Epithelial cell of esophagus (primary cell): ENCODE measurements at places on chromosomes 11 and 22.

- DNase-seq: peak; percentile 83
Measured at GRCh38 chr11:130827451-130828377, 88.6 kb downstream of the SNX19 start.

DNA sequence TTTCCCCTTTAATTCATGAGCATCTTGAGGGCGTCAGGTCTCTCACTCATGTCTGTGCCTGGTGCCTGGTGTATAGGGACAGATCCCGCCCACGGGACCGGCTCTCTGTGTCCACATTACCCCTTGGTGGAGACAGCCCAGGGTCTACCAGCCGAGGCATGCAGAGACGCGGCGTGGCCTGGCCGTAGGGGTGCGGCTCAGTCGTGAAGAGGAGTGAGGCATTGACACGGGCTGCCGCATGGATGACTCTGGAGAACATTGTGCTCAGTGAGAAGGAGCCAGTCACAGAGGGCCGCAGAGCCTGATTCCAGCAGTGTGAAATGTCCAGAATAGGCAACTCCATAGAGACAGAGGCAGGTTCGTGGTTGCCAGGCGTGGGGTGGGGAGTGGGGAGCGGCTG, 209.8 kb downstream of the TBC1D22A start:
- DNase-seq: no peak

DNA sequence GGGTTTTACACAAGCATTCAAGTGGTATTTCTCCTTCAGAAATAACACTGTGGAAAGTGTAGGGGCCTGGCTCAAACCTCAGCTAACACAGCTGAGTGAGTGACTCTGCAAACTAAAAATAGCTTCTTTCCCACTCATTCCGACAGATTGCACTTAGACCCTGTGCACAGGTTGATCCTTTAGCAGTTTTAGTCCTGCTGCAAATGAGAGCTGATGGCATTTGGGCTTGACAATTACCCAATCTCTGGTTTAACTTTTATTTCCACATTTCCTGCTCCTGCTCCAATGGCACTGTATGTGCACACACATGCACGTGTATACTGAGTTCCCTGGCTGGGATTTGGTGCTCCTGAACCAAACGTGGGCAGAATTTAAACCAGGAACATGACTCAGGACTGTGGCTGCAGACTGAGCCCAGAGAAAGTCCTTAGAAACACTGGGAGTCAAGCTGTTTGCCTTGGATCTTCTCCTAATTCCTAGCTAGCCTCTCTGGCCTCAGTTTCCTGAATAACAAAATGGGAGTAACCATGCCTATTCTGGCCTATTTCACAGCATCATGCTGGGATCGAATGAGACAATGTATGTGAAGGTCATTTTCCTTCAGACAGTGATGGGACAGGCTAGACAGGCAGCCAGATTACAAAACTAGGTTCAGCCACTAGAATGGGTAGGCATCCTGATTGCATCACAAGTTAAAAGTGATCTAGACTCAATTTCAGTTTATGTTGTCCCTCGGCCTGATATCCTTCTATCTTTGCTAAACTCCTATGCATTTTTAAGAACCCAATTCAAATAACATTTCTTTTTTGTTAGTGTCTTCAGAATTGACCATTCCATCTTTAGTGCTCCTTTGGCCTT, 58.2 kb downstream of the SERGEF start:
- DNase-seq: no peak

GRCh38 chr22:39368461-39368911, 18.7 kb downstream of the SYNGR1 start:
- DNase-seq: no peak

DNA sequence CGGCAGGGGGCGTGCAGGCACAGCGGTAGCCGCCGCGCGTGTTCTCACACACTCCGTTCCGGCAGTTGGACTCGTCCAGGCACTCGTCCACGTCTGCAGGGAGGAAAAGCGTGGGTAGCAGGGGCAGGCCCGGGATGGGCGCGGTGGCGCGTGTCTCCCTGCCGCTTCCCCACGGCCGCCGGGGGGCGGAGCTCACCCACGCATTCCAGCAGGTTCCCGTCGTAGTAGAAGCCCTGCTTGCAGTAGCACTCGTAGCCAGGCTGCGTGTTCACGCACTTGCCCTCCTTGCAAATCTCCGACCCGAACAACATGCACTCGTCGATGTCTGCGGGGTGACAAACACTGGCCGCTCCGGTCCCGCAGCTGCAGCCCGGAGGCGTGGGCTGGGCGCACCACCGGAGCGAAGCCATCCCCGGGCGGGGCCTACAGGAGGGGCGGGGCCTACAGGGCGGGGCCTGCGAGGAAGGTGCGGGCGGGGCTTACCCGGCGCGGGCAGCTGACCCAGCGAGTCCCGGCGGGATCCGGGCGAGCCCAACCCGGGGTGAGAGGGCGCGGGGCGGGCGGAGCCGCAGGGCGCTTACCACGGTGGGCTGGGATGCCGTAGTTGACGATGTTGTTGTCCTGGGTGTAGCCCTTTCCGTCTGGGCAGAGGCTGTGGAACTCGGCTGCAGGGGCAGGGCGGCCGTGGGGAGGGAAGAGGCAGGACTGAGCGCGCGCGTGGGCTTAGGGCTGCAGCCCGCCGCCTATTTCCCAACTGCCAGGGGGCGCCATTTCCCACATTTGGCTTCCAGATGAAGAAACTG, 15.6 kb downstream of the SCYL1 start:
- DNase-seq: peak; percentile 95
